NCI-H460 (cell line): ENCODE measurements at places on chromosomes 5 and 9. TPM values are rescaled to one million over a fixed set of nuclear protein-coding genes. Genes with fewer than 3 reads are reported as not detected.

The ZNF169 gene
- 7.0 and 8.3 TPM in 2 replicates for total RNA-seq

The LCN9 gene
- total RNA-seq = not detected in 2 replicates

DNA sequence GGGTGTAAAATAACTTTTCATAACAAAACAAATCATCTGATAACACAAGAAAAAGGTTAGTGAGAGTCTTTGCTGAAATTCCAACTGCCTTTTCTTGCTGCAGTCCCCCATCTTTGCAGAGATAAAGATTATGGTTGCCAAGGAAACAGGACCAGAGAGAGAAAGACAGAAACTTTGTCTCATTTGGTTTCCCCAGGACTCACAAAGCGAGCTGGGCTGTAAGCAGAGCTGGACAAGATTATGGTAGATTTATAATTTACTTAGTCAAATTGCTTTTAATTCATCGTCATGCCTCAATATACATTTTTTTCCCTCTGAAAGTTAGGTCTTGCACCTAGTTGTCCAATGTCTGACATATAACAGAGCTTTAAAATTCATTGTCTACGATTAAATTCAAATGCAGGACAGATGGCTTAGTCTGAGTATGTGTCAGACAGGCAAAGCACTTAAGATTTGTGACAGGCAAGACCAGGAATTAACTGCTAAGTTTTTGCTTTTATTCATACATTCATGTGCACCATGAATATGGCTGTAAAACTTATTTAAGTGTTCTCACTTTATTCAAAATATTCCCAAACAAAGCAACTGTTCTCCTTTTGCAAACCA lies 17.4 kb downstream of the ENC1 start:
- DNase-seq = no peak

DNA sequence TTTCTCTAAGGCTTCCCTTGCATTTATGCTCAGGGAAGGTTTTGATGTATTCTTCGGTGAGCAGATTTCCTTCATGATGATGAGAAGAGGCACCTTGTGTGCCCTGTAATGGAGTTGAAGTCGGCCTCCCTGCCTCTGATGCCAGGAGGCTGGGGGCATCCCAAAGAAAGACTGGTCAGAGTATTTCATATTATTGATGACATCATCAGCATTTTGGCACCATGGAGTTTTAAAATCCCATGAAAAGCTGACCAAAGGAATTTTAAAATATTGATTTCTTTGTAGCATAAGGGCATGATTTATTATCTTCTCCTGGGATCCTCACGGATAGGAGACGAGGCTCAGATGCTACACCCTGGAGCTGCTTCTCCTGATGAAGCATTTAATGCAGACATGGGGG lies 231.2 kb upstream of the IRX1 start:
- DNase-seq = no peak

- DNase-seq = no peak
These were observed 61.8 kb downstream of the ABCA1 start for GRCh38 chr9:104866191-104866590.

- no peak for DNase-seq
These were observed 28.9 kb upstream of the OTULIN start for GRCh38 chr5:14635656-14636055.
